Astrocyte (in vitro differentiated cells and primary cell): ENCODE measurements at places on chromosomes 16 and 17.
A peak's percentile ranks its signal among the peaks of the same experiment; 100 is the strongest.

DNA sequence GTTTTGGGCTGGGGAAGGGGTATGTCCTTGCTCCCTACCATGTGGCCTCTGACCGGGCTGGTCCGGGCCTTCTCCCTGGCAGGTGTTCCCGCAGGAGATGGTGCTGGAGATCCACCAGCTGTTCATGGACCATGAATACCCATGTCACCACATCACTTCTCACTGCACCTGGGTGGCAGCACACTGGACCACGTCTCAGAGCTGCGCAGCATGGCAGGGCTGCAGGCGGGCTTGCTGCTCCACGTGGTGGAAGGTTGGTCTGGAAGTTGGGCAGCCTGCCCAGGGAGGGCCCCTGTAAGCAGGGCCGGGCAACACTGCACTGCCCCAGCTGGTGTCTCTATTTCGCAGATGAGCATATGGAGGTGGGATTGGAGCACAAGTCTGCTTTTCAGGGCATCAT is 169.5 kb upstream of the ZNF267 start:
- no peak for DNase-seq

GRCh38 chr17:80034791-80035686 is 633 bp downstream of the TBC1D16 start:
- DNase-seq: peak; percentile 29

- no peak for DNase-seq
Measured at GRCh38 chr16:19655242-19655777, 62.7 kb downstream of the KNOP1 start.

DNA sequence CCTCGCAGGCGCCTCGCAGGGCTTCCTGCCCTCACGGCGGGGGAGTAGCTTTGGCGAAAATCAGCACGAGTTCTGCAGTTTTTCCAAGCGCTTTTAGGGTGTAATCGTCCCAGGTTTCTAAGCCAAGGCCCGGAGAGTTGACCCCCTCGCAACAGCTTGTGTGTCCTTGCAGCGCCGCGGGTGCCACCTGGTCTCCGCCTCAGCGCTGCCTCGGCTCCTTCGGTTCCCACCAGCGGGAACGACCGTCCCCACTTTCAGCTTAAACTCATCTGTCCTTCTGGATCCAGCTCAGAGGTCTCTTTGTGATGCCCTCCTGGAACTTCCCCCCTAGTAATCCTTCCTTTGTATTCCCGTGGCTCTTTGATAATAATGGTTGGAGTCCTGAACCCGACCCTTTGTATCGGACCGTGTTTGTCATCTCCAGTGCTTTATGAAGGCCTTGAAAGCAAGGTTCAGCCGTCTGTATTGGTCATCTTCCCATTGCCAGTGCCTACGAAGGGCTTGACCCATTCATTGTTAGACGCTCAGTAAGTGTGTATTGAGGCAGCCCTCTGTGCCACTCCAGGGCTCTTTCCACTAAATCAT is 858 bp upstream of the SMARCE1 start:
- DNase-seq: peak; percentile 18

DNA sequence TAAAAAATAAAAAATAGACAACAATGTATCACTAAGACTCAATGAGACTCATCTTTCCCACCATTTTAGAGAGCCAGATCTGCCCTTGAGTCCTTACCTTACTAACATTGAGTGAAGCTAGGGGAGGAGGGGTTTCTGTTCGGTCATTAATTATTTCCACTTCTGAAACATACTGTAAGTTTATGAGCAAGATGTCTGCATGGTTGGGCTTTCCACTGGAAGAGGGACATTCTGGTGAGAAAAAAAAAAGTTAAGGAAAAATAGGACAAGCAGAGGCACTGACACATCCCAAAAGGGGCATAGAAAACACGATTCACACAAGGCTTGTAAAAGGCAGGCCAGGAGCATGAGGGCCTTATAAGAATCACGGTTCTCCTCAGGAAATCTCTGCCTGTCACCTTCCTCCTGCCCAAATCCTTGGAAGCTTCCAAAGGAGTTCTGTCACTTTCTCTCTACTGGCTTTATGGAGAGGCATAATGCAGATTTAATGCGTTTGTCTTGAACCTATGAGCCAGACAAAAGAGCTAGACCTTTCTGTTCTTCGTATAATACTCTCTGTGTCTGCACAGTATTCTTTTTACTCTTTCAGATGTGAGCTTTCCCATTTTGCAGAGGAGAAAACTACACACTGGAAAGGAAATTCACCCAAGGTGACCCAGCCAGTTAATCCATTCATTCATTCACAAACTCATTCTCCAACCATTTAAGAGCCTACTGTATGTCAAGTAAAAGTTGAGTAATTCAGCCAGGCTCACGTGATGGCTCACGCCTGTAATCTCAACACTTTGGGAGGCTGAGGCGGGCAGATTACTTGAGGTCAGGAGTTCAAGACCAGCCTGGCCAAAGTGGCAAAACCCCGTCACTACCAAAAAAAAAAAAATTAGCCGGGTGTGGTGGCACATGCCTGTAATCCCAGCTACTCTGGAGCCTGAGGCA is 2.5 kb downstream of the LSM12 start:
- DNase-seq: no peak

DNA sequence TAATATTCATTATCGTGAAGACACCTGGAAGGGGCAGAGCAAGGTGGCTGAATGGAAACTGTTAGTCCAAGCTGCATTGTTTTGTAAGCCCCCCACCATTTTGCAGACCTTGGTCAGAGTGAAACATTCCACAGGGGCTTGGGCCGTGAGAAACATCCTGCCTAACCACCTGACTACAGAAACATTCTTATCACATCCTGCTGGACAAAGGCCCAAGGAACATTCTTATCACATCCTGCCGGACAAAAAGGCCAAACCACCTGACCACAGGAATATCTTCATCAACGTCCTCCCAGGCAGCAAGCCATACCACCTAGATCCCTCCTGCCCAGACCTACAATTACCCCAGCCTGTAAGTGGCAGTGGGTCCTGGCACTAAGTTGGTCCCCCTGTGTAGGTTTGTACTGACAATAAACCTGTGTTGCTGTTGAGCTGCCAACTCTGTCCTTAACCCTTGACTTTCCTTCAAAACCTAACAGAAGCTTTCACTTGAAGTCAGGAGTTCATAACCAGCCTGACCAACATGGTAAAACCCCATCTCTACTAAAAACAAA is 19.6 kb downstream of the ATF7IP2 start:
- DNase-seq: peak; percentile 88
